ENCODE measurements at places on chromosomes 13 and 19.

DNA sequence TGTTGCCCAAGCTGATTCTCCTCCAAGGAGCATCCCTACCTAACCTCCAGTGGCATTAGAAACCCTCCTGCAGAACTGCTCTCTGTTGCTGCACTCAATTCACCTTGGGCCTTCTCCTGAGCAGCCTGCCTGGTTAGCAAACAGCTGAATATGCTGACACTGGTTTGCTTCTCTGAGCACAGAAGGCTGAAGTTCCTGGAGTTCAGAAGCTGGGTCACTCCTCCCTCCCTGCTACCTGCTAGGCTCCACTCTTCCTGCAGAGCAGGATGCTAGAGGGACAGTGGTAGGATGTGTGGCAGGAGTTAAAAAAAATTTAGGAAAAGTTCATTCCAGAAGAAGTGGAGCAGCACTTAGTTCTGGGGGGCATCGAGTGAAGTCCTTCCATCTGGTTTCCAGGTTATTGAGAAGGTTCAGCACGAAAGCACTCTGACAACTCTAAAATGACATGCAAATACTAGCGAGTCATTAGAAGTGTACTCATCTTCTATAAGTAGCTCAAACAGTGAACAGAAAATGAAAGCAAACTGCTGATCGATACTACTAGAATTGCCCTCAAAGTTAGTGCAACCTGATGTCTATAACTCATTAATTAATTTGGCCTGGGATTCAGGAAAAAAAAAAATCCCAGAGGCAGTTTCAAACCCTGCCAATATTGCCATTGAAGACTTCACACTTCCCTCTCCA lies 293.7 kb downstream of the POU4F1 start:
- DNase-seq, result no peak

DNA sequence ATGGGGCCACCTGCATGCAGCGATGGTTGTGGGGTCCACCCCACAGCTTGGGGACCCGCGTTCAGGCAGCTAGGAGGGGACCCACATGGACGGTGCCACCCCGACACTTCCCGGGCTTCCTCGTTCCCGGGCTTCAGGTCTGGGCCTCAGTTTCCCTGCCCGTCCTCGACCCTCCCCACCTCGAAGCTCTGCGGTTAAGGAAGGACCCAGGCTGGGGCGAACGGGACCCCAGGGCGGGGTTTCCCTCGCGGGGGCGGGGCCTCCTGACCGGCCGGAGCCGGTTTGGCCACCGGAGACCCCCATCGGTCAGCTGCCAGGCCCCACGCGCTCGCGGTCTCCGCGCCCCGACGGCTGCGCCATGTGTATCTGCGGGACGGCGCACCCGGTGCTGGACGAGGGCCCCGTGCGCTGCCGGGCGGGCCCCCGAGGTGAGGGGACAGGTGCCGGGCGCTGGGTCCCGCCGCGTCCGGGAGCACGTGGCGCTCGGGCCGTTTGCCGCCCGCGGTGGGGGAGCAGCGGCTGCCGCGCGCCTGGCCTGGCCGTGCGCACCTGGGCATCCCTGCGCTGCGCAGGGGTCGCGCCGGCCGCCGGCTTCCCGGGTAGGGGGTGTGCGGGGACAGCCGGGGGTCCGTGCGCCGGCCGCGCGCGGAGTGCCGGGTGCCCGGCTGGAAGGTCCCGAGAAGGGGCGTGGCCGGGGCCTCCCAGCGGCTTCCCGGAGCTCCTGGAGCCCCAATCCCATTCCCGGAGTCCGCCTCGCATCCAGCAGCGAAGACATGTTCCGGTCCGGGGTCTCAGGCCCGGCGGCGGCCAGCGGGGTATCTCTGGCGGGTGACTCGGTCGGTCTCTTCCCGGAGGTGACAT lies 4.2 kb downstream of the ARHGAP45 start:
- DNase-seq, result no peak

DNA sequence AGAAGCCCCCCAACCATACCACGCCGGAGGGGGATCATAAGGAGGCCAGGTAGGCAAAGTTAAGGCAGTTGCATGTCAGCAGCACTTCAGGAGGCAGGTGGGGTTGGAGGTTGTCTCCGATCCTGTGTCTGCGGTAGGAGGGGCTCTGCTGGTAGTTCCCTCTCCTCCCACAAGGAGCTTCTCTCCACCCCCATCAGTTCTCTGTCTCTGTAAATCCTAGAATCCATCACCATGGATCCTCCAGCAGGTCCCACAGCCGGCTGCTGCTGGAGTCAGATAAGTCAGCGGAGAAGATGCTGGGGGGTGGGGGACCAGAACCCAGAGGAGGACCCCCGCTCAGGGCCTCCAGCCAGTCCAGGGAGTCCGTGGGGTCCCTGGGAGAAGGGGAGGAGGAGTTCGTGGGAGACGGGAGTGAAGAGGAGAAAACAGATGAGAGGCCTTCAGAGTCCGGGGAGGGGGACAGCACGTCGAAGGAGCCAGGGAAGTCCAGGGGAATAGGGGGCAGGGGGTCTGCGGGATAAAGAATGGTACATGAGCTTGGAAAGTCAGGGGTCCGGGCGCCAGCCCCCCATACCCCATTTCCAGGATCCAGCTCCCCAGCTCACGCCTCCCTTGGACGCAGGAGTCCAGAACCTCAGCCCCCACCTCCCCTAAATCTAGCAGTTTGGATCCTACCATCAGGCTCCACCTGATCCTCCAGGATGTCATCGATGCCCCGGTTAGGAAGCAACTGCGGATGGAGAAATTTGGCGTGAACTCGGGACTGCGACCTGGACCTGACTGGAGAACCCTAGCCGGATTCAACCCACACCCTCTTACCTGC lies 6.3 kb downstream of the MAMSTR start:
- peak; percentile 57 for DNase-seq

DNA sequence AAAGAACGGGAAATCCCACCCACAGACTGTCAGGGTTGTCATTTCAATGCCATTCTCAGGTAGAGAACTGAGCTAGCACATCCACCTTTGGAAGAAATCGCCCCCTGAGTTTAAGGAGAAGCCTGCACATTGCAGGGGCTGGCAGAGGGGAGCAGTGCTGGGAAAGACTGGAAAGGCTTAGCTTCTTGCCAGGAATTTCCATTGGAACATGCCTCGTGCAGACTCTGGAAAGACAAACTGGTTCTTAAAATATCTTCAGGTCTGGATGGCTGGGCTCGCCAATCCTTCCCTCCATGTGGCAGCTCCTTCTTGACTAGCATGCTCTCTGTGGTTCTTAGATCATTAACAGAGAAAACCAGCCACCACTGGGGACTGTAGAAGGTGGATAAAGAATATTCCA lies 414.1 kb downstream of the TSHZ3 start:
- no peak for DNase-seq

DNA sequence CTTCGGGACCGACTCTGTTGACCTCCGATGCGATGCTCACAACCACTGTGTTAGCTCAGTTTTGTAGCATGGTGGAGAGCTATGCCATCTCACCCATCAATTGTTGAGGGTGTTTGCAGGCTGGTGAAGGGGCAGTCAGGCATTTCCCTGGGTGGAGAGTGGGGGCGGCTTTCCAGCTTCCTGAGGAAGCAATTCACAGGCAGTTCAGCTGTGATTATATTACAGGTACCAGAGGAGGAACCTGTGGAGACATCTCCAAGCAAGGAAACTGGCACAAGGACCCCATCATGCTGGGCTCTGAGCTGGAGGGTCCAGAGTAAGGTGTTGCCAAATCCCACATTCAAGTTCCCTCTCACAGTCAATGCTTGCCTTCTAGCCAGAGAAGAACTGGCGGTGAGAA lies 166.0 kb upstream of the ZNF536 start:
- DNase-seq, result no peak

DNA sequence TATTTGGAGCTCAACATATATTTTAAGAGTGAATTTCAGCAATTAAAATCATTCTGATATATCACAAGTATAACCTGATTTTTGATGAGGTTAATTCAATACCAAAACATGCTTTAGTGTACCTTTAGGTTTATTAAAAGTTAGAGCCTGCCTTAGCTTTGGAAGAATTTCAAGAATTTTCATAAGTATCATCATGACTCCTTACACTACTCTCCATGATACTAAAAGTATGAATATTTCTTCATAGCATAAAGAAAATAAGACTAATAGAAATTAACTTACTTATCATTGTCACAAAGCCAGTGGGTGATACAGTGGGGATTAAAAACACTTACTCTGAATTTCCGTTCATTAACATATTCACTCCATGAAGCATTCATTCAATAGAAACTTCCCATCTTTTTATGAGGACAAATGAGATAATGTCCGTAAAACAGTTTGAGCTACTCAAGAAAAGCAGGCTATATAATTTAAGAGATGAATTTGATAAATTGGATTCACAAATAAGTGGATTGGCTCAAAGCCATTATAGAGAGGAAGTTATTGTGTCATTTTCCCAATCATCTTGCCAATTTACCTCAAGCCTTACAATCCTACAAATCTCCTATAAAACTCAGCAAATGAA lies 214.0 kb downstream of the PCDH9 start:
- DNase-seq, result no peak
